ENCODE measurements at places on chromosomes 2 and 18. TPM values are rescaled to one million over a fixed set of nuclear protein-coding genes. Genes with fewer than 3 reads are reported as not detected.

The MC5R gene
- total RNA-seq: not detected

The SPHKAP gene
- total RNA-seq: not detected

The DSC1 gene
- total RNA-seq: not detected

The METTL21A gene
- total RNA-seq: 19.2 TPM

The COA5 gene
- 42.0 TPM for total RNA-seq

The RIT2 gene
- not detected for total RNA-seq

The MPP4 gene
- total RNA-seq: 0.85 TPM

The TRIM43 gene
- total RNA-seq: not detected

The CEP76 gene
- 5.1 TPM for total RNA-seq

The CHRNA1 gene
- 0.44 TPM for total RNA-seq

The IL1RL2 gene
- total RNA-seq: 0.17 TPM

The HNRNPA3 gene
- 48.6 TPM for total RNA-seq

The AQP12A gene
- not detected for total RNA-seq

The FKBP1B gene
- 8.7 TPM for total RNA-seq

The INHBB gene
- 67.8 TPM for total RNA-seq

The CCL20 gene
- total RNA-seq: not detected

The ACADL gene
- 41.8 TPM for total RNA-seq

The TXNL1 gene
- total RNA-seq: 55.8 TPM

The MYO3B gene
- total RNA-seq: not detected

The D2HGDH gene
- 44.3 TPM for total RNA-seq

The ATP5MC3 gene
- total RNA-seq: 151 TPM

The TTN gene
- total RNA-seq: 36.3 TPM

The VWA3B gene
- total RNA-seq: not detected

The WDR12 gene
- total RNA-seq: 15.6 TPM

The CSRNP3 gene
- 2.4 TPM for total RNA-seq

The MRPS9 gene
- total RNA-seq: 13.9 TPM

The GNAL gene
- 9.5 TPM for total RNA-seq

The KYNU gene
- 13.7 TPM for total RNA-seq

The CLEC4F gene
- not detected for total RNA-seq

The SLC25A52 gene
- total RNA-seq: not detected

The ASB1 gene
- 17.1 TPM for total RNA-seq

The ME2 gene
- 79.2 TPM for total RNA-seq

The COPS9 gene
- total RNA-seq: 176 TPM

The NDC80 gene
- 0.57 TPM for total RNA-seq

The POTEC gene
- not detected for total RNA-seq

The EGR4 gene
- total RNA-seq: not detected

The AMER3 gene
- not detected for total RNA-seq

The UGT1A6 gene
- total RNA-seq: not detected

The MAP4K4 gene
- total RNA-seq: 98.7 TPM

The HOXD9 gene
- total RNA-seq: 1.9 TPM

The GPR148 gene
- total RNA-seq: not detected

The C2orf72 gene
- total RNA-seq: 0.49 TPM

The TRIB2 gene
- 24.9 TPM for total RNA-seq

The PSD4 gene
- total RNA-seq: 14.8 TPM

The TANK gene
- total RNA-seq: 94.2 TPM

The C2orf78 gene
- total RNA-seq: not detected

The SCYGR4 gene
- not detected for total RNA-seq

The SCN1A gene
- not detected for total RNA-seq

The CDK15 gene
- 6.5 TPM for total RNA-seq

The TMEM237 gene
- 24.3 TPM for total RNA-seq

The KLHL41 gene
- total RNA-seq: 0.66 TPM

The TFCP2L1 gene
- 7.8 TPM for total RNA-seq

The ASAP2 gene
- 31.3 TPM for total RNA-seq
